SJSA1 (cell line): ENCODE measurements at places on chromosomes 11 and 22. TPM values are rescaled to one million over a fixed set of nuclear protein-coding genes. Genes with fewer than 3 reads are reported as not detected.

- H3K36me3 ChIP-seq: no peaks in the 10 kb centered on the region
- H3K4me3 ChIP-seq: no peak overlapping the region
- no peaks in the 10 kb centered on the region for H3K4me1 ChIP-seq
- no peaks in the 10 kb centered on the region for H3K27me3 ChIP-seq
- H3K27ac ChIP-seq: no peak overlapping the region
Measured at GRCh38 chr11:6206456-6207180, 1.3 kb downstream of the C11orf42 start.

GRCh38 chr11:35318977-35319925 is 100.1 kb downstream of the SLC1A2 start:
- H3K4me1 ChIP-seq: peaks cover 8% of the 10 kb centered on the region
- no peak overlapping the region for H3K27ac ChIP-seq
- DNase-seq: no peak
- H3K36me3 ChIP-seq: no peaks in the 10 kb centered on the region
- H3K27me3 ChIP-seq: no peaks in the 10 kb centered on the region
- no peak overlapping the region for H3K4me3 ChIP-seq

DNA sequence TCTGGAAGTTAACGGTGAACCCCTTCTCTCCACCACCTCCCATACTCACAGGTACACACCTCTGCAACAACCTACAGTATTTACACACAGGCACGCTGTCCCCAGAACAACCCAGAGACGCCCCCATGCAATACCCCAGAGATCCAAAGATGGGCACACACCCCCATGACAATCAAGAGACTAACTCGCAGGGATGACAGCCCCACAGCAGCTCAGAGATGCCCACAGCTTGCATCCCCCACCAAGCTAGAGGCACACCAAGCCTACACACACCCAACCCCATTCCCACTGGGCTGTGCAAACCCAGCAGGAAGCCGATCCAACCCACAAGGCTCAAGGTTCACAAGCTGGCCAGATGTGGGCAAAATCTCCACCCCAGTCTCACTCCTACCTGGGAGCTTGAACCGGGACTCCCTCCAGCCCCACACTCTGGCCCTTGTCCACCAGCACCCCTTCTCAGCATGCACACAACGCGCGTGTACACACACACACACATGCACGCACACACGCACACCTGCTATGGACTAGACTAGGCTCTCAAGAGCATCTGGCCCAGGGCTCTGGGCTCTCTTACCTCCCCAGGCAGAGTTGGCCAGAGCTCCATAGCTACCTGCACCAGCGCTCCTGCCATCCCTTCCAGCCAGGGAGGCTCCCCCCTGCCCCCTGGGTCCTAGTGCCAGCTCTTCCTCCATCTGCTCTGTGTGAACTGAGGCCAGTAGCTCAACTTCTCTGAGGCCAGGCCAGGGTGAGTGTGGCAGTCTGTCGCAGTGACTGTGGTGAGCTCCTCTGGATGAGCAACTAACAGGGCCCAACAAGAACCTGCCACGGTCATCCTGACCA is 11.5 kb downstream of the STARD10 start:
- H3K4me1 ChIP-seq: no peaks in the 10 kb centered on the region
- DNase-seq: no peak
- H3K4me3 ChIP-seq: no peak overlapping the region; the same call in 1 of the 2 replicates
- H3K27ac ChIP-seq: no peak overlapping the region
- no peaks in the 10 kb centered on the region for H3K27me3 ChIP-seq

The OR2AG2 gene
- total RNA-seq: not detected in 2 replicates
